ENCODE measurements at places on chromosomes 2 and 18.
A peak's percentile ranks its signal among the peaks of the same experiment; 100 is the strongest.

GRCh38 chr18:30361864-30362540, 680.5 kb downstream of the DSC3 start:
- DNase-seq, result no peak

- no peak for DNase-seq
These were observed 98.5 kb downstream of the GYPC start for GRCh38 chr2:126754240-126755004.

GRCh38 chr2:168212167-168212566, 35.2 kb downstream of the STK39 start:
- no peak for DNase-seq

DNA sequence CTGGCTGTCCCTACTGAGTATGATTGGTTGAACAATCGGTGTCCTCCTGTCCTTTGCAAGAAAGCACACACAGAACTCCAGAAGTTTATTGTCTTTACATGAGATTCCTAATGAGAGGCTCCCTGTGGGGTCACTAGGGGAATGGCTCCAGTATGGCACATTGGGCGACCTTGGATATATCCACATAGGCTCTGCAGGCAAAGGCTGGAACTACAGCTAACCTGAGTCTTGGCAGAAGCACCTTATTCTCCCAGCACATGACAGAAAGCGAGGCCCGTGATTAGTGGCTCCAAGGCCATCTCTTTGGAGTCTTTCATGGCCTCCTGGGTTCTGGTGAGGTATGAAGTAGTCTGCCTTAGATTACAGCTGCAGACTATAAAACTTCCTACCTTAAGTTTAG, 49.0 kb downstream of the ZDBF2 start:
- no peak for DNase-seq

DNA sequence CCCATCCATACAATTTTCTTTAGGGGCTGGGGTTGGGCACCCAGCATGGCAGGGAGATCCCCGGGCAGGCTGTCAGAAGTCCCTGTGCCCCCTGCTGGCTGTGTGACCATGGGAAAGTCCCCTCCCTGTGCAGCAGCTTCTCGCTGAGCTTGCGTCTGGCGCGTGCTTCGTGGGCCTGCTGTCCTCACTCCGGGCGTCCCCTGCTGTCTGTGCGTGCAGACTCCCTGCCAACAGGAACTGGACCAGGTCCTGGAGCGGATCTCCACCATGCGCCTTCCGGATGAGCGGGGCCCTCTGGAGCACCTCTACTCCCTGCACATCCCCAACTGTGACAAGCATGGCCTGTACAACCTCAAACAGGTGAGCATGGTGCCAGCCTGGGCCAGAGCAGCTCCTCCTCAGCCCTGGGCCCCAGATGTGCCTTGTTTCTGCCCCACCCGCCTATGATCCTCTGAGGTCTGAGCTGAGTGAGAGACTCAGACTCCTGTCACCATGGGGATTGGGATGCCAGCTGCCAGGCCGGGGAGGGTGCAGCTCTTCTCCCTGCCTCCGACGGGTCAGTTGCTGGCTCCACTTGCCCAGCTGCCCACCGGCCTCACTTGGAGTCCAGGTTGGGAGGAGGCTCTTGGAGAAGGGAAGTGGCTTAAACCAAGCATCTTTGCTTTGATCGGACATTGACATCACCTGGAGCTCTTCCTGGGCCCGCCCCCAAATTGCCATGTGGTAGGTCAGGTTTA, 28.6 kb downstream of the IGFBP2 start:
- no peak for DNase-seq

DNA sequence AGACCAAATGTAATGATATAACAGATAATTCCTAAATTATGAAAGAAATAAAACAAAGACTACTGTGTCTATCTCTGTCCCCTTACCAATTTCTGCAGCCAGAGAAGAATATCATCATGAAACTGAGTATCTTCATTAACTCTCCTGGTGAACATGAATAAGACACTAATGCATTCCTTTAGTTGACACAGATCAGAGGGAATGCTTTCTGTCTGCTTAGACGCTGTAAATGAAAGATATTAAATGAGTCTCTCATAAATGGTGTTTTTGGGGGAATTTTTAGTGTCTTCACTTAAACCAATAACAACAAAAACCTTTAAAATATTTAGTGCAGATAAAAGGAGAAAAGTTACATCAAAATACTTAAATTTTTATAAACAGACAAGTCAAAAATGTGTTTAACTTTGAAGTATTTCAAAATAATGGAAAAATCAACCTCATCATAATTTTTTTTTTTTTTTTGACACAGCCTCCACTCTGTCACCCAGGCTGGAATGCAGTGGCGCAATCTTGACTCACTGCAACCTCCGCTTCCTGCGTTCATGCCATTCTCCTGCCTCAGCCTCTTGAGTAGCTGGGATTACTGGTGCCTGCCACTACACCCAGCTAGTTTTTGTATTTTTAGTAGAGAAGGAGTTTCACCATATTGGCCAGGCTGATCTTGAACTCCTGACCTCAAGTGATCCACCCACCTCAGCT, 16.0 kb downstream of the EPG5 start:
- peak; percentile 75 for DNase-seq

- no peak for DNase-seq
These were observed 1.2 kb downstream of the CPSF3 start for GRCh38 chr2:9424447-9425164.

DNA sequence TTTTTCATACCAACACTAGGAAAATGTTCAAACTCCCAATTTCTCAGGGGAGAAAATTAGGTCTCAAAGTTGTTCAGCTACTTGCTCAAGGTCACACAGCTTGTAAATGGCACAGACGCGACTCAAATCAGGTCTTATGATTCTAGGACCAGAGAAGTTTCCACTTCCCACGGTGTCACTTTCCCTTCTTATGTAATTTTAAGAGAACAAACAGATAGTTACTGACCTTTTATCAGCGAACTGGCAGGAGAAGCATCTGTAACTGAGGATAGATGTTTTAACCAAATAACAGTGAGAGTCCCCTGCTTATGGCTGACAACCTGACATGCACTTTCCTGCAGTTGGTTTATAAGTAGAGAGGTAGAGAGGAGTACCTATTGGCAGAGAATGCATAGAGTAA, 2.1 kb upstream of the KCNJ3 start:
- no peak for DNase-seq

- no peak for DNase-seq
These were observed 2.8 kb upstream of the CYB5A start for GRCh38 chr18:74294526-74294925.

DNA sequence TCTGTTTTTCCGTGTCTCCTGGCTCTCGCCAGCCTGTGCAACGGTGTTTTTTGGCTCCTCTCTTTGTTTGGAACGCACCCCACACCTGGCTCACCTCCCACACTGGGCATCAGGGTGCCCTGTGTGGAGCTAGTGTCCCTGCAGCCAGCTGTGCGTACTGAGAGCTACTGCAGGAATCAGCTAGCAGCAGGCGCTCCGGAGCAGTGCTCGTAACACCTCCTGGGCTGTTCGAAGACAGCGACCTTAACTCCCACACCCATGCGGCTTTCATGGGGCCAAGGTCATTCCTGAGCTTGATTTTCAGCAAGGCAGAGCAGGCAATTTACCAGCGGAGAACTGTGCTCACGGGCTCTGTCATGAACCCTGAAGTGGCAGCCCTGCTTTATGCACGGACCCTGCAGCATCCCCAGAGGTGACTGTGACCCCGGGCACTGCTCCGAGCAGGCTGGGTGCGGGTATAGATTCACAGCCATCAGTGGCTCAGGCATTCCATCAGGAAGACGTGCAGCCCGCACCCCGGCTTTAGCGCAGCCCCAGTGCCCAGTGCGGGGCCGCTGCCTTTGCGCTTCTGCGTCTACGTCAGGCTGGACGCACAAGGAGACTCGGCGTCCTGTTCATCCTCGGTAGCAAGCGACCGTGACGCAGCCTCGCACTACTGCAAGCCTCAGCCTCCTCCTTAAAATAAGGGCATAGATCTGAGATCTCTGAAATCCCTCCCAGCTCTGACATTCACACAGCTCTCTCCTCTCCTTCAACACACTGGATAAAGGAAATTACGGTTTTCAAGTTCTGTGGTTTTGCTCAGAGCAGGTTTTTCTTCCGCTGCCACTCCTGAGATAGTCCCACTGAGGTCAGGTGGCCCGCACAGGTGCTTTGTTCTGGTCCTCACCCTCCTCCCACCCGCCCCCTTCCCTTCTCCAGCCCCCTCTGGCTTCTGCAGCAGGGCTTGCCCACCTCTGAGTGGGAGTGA, 58.2 kb downstream of the ADI1 start:
- no peak for DNase-seq

DNA sequence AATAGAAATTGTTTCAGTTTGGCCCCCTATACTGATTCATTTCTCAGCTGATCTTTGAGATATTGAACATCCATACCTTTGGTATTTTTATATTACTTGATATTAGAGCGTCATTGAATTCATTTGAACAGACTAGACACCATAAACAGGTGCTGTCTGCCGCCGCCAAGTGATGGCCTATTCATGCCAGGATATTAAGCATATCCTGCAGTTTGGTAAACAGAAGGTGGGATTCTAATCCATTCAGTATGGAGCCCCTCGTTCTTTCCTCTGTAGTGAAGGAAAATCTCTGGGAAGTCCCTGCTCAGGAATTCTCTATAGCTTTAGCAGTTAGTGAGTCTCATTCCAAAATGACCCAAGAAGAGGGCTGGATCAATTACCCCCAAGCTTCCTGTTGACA, 23.0 kb upstream of the CD28 start:
- DNase-seq, result no peak

GRCh38 chr18:75216212-75216910, 5.8 kb downstream of the TSHZ1 start:
- DNase-seq, result peak; percentile 35

Measured in astrocyte of the spinal cord (primary cell).